A549 (cell line): ENCODE measurements at places on chromosomes 5 and 9. TPM values are rescaled to one million over a fixed set of nuclear protein-coding genes. Genes with fewer than 3 reads are reported as not detected.

DNA sequence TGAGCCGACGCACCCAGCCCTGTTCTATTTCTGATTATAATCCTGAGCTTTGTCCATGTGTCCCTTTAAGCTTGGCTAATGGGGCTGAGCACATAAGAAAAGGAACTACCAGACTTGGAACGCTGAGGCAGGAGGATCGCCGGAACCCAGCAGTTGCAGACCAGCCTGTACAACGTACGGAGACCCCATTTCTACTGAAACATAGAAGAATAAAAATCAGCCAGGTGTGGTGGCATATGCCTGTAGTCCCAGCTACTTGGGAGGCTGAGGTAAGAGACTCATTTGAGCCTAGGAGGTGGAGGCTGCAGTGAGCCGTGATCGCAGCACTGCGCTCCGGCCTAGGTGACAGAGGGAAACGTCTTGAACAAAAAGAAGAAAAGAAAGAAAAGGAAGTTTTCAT is 22.3 kb downstream of the TRIM7 start:
- DNase-seq: no peak

- DNase-seq: no peak
Observed at GRCh38 chr9:69174616-69175463, 763 bp downstream of the TJP2 start.

Gene MSX2
- 2.0 to 2.6 TPM (median 2.6 TPM) in 3 replicates for polyA plus RNA-seq

Gene PLEKHG4B
- 0.57 to 0.67 TPM (median 0.66 TPM) in 3 replicates for polyA plus RNA-seq

DNA sequence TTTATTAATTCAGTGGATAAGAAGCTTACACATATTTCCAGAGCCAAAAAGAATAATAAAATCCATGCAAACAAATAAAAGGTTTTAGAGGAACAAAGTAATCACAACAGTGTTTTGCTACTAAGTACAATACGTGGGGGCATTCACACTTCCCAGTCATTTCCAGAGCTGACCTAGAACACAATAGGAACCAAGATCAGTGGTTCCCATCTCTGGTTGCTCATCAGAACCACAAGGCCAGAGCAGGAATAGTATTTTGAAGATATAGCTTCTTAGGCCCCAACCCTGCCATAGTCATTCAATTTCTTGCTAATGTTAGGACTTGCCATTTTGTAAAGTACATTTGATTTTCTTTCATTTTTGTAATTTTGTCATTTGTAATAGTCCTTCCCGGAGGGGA is 215.4 kb downstream of the NR3C1 start:
- DNase-seq: no peak

GRCh38 chr5:10860645-10861422 is 99.8 kb upstream of the DAP start:
- DNase-seq: no peak
